ENCODE measurements at places on chromosomes 4 and X.

DNA sequence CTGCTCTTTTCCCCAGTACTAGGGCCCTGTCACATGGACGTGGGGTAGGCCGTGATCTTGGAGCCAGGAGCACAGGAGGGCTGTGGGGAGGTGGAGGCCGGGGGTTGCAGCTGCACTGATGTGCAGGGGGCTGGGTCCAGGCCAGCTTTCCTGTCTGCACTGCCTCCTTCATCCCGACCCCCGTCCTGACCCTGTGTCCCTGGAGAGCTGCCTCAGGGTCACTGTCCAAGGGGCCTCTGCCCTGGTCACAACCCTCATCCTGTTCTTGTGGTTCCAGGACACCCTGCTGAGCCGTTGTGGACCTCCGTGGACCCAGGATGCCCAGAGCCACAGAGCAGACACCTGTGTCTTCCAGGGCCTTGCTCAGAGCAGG lies 91.7 kb upstream of the ADRA2C start:
- DNase-seq: no peak

DNA sequence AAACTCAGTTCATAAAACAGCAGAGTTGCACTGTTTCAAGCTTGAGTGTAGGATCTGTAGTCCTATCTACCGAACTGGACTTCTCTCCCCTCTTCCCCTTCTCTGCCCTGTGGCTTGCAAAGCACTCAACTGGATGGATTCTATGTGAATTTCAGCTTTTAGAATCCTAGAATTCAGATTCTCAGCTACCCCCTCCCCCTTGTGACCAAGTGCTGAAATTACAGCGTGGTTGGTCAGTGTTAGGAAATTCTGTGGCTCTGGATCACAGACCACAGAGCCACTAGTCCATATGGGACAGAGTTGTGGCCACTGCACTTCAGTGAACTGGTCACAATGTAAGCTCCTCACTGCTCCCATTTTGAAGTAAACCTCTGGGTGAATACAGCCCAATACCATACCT lies 64.6 kb upstream of the TRPC5 start:
- DNase-seq: peak; percentile 35

- no peak for DNase-seq
Observed at GRCh38 chr4:168575473-168575872, 78.6 kb downstream of the PALLD start.

DNA sequence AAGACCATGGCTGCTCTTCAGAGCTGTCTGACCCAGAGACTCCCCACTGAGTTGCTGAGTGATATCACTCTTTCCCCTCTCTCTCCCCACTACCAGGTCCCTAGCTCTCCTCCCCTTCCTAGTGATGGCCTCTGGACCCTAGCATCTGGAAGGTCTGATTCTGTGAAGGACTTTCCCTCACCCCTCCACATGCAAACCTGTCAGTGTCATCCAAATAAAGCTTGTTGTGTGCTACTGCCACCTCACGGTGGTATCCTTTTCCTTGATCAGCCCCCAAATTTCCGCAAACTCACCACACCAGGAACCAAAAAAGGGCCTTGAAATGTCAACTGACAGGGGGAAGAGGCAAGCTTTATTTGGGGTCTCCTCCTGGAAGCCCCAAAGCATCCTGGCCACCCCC lies 500.2 kb downstream of the IDS start:
- DNase-seq: peak; percentile 9

DNA sequence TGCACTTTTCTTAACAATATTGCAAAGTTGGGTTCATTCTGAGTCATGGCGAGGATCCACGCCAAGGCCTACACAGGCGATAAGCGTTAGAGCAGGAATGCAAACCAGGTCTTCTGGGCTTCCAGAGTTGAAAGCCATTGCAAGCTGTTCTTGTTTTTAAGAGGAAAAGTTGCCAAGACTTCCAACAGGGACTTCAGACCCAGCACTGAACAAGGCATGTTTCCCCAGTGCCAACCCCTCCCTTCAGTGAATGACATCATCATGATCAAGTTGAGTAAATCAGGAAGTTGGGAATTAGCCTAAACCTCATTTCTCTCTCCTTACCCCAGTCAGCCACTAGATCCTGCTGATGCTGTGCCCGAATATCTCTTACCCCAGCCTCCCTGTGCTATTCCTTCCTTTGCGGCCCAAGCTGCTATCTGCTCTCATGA lies 355.1 kb downstream of the HS3ST1 start:
- no peak for DNase-seq

GRCh38 chr4:5713861-5714260 lies 2.9 kb downstream of the EVC start:
- no peak for DNase-seq

DNA sequence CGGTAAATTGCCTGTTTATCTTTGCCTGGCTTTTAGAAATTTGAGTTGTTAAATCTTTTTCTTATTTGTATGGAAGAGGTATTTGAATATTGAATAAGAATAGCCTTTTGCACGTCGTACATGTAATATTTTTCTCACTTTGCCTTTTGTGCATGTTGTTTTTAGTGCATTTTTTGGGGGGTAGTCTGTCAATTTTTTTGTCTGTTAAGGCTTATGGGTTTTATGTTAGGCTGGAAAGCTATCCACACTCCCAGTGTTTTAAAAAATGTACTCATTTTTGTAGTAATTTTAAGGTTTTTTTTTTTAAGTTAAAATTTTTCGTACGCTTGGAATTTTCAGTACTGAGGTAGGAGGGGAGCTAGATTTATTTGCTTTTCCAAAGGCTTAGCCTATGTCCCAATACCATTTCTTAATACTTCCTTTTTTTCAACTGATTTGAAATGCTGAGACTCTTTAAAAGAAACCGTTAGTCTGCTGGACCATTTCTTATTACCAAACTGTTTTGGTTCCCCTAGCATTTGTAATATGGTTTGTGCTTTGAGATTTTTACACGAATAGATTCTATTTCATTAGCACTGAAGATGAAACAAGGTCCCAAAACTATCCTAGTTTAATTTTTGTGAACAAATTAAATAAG lies 1.3 kb downstream of the HERC5 start:
- no peak for DNase-seq

GRCh38 chr4:136742333-136742732 lies 790.0 kb downstream of the PCDH18 start:
- no peak for DNase-seq

DNA sequence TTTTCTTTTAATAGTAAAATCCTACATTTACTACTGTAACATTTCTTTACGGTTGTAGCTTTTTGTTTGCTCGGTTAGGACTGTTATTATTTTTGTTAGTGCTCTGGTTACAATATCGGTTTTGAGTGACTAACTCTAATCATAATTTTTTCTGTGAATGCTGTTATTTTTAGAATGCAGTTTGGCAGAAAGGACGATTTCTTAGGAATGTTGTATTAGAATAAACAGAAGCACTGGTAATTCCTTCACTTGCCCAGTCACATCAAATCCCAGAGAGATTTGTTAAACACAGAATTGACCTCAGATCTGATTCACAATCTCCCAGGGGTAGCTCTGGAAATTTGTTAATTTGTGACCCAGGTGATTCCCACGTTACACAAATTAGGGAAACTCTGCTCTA lies 21.7 kb downstream of the DDIT4L start:
- no peak for DNase-seq

DNA sequence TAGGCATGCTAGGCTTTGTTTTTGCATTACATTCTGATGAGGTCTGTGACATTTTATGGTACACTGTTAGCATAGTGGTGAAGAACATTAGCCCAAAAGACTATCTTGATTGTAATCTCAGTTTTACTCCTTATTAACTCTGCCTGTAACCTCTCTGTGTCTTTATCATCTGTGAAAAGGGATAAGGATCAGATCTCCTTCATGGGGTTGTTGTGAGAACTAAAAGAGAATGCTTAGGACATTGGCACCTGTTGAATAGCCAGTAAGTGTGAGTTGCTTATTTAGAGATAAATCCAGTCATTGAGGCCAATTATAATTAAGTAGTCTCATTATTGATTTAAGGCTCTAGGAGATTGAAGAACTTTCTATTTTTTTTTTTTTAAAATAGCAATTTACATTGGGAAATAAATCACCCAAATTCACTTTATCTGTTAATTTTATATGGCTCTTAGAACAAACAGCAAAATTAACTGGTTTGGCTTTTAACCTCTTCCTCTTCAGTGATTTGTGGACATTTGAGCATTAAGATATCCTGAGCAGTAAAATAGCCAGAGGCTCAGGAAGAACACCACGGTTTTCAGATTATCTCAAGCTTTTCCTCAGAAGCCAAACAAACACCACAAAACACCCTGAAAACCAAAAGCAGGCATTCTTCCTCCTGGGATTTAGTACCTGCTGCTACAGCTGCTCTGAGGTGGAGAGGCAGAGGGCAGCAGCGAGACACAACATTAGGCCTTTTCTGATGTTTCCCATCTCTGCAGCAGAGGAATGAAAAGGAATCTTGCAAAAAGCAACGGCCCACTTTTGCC lies 192.9 kb downstream of the ARHGAP10 start:
- DNase-seq: peak; percentile 65

GRCh38 chrX:84187533-84188319 lies at the start of gene RPS6KA6:
Gene RPS6KA6, minus strand, starts transcription at chrX:84188199. Its CDS starts 300 bp downstream, at chrX:84187899.
- peak; percentile 64 for DNase-seq

DNA sequence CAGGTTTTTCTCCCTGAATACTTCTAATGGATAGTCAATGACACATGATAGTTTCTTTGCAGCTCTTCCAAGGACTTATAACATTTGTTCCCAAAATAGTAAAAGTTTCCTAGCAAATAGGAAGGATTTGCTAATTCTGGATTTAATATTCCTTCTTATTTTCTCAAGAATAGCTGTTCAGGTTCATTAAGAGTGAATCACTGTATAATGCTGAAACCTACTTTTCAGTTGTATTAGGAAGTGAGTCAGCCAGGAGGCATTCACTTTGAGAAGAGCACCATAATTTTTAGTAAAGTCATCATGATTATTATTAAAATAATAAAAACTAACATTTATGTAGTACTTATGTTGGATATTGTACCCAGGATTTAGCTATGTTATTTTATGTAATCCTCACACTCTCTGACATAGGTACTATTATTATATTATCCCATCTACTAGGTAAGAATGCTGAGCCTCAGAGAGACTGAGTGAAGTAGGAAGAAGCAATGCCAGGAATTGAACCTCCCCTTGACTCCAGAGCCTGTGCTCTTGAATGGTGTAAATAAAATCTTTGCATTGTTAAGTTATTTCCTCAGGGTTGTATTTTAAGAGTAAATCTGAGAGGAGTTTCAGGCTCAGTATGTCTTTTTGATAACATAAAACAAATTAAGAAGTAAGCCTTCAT lies 114.8 kb downstream of the REELD1 start:
- DNase-seq: no peak

- no peak for DNase-seq
Observed at GRCh38 chr4:47798165-47798564, 39.7 kb downstream of the CORIN start.

GRCh38 chr4:157052429-157053040 lies 23.4 kb upstream of the GLRB start:
- DNase-seq: no peak

DNA sequence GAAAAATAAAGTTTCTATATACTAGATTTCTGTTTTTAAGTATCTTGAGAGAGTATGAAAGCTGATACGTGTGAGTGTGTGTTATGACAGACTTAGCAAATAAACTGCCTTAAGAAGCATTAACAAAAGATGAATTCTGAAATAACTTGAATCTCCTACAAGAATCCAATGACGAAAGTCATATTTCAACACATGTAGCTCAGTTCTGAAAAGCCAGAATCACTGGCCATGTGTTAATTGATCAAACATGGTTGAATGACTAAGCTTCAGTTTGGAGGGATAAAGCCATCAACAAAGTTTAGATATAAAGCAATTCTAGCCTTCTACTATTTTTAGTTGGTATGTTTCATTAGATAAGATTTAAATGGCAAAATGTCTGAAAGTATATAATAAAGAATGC lies 88.5 kb upstream of the ETNPPL start:
- DNase-seq: no peak

DNA sequence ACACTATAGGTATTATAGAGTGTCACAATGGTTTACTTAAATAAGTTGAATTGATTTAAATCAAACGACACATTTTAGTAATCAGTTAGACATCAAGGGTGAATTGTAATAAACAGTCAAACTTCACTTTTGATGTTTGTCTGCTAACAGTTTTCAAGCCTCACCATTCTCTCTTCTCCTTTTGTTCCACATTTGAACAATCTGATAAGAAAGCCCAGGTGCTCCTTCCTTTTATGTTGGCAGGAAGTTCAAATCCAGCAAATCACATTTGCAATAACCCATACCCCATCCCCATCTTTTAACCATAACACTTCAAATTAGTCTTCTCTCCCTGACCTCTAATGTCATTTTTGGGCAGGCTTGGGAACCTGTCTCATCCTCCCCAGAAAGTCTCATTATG lies 63.4 kb upstream of the GC start:
- DNase-seq: no peak

GRCh38 chrX:151789179-151789800 lies 54.7 kb downstream of the CNGA2 start:
- DNase-seq: no peak
